ENCODE measurements at places on chromosomes 5 and 9.
A peak's percentile ranks its signal among the peaks of the same experiment; 100 is the strongest.

GRCh38 chr5:147445090-147445489 lies 64.8 kb downstream of the DPYSL3 start:
- DNase-seq = no peak

GRCh38 chr5:40442346-40442745 lies 237.4 kb upstream of the PTGER4 start:
- no peak for DNase-seq

DNA sequence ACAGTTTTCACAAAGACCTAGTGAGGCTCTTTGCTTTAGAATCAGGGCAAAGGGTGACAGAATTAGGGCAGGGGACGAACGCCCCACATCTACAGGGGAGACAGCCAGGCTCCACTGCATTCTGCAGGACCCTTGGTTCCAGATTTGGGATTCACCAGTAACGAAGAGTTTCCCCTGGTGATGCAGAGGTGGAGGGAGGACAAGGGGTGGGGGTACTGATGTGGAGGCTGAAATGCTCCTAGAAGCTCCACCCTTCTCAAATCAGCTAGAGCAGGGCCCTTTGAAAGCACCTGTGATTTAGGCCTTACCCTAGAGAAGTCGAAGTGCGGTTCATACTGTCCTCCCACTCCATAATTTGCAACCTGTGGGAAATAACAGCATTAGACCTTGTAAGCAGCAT lies 29.1 kb downstream of the P4HA2 start:
- no peak for DNase-seq

DNA sequence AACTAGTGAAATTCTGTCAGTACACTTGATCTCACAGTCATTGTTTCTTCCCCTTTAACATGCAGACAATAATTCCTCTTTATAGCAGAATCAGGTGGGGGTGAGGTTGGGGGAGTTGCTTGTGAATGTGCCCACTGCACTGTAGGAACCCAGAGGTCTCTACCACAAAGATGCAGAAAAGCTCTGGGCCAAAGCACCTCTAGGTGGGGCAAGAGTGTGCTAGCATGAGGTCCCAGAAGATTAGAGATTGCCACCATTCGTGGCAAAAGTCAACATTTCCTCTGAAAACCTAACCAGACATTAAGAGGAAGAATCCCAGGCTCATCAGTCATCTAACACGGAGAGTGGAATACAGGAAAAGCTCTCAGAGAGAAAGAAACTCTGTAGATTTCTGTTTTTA lies 74.5 kb downstream of the PTCD2 start:
- no peak for DNase-seq

- peak; percentile 41 for DNase-seq
Observed at GRCh38 chr9:132268725-132269352, 85.9 kb downstream of the SETX start.

DNA sequence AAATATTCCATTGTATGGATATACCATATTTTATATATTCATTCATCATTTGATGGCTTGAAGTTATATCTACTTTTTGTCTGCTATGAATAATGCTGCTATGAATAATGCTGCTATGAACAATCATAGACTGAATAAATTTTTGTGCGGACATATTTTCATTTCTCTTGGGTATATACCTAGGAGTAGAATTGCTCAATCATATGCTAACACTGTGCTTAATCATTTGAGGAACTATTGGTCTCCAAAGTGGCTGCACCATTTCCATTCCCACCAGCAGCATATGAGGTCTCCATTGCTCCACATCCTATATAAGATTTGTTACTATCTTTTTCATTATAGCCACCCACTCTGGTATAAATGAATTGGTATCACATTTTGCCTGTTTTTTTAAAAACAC lies 18.3 kb upstream of the TEK start:
- no peak for DNase-seq

GRCh38 chr5:113281194-113281593 lies 153.6 kb downstream of the TSSK1B start:
- no peak for DNase-seq

- DNase-seq = no peak
Observed at GRCh38 chr5:150213530-150213929, 23.7 kb downstream of the SLC6A7 start.

- DNase-seq = no peak
Observed at GRCh38 chr5:137935190-137935589, 45.9 kb downstream of the PKD2L2 start.

GRCh38 chr5:9415566-9415965 lies 130.3 kb downstream of the SEMA5A start:
- no peak for DNase-seq

DNA sequence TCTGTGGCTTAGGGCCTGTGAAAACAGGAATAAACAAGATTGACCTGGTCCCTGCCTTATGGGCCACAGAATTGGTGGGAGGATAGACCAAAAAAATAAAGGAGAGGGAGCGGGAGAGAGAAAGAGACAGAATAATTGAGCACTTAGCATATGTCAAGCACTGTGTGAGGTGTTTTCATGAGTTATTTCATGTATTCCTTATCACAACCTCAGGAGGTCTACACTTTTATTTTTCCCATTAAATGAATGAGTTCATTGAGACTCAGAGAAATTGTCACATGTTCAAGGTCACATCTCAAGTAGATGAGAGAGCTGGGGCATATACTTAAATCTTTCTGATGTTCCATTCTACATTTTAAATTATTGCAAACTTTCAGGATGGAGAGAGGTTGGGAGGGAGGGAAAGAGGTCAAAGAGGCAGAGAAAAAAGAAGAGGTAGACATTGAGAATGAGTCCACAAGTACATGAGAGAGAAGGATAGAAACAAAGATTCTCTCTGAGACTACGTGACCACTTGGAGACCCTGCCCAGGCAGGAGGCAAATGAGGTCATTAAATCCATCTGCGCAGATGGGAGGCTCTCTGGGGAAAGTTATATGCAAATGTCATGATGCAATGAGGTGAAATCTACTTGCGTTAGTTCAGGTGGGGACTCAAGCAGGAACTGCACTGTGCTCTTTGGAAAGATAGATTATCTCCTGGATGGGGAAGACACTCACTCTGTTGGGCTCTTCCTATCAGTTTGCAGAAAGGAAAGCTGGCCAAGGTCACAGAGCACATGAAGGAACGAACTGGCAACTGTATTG lies 241.5 kb downstream of the PAPPA start:
- DNase-seq = no peak

- no peak for DNase-seq
Observed at GRCh38 chr9:129776566-129776937, 23.7 kb upstream of the PTGES start.

- peak; percentile 34 for DNase-seq
Observed at GRCh38 chr9:82930116-82930515, 132.8 kb downstream of the RASEF start.

GRCh38 chr9:134181648-134182034 lies 17.3 kb upstream of the RNU6ATAC start:
- no peak for DNase-seq

Data from NCI-H1105 (cell line).